Femur (tissue), 1 donor: ENCODE measurements at places on chromosomes 4 and X.

GRCh38 chr4:53039741-53040458 lies 177.8 kb downstream of the RASL11B start:
- DNase-seq = no peak

GRCh38 chrX:56853436-56853835 lies 124.4 kb downstream of the NBDY start:
- no peak for DNase-seq

DNA sequence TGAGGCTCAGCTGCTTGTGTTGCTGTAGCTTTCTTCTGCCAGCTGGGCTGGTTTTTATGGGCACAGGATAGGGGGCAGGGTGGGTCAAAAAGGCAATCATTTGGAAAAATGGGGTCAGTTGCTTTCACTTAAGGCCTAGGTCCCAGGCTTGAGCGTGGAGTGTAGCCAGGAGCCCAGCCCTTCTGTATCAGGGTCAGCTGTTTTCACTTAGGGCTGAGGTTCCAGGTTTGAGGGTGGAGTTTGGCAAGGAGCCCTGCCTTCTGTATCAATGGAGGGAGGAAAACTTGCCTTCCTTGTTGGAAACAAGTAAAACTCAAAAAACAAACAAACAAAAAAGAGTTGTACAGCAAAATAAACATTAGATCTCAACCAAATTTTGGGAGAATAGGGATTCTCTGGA lies 37.0 kb upstream of the UGT8 start:
- DNase-seq = no peak

DNA sequence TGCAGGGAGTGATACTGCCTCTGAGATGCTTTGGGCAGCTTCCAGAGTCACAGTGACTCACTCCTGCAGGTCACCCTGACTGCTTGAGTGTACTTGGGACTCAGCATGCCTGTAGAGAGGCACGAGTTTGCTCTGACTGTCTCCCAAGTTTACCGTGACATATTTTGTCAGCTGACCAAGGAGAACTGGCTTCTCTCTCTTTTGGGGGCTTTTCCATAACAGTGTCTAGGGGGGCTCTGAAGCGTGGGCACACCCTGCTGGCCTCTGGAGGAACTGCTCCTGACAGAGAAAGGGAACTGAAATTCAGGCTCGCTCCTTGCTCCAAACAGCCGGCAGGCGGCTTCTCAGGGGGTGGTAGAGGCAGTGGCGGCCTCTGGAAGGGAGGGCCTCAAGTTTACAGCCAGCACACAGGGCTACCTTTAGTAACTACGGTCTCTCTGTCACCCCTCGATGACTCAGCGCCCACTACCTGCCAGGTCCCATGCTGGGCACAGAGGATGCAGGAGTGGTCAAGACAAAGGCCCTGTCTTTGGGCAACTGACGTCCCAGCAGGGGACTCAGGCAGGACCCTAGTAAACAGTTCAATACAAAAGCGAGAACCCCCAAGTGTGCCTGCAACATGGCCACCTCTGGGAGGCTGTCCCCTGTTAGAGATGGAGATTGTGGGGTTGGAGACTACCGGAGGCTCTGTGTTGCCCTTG lies 17.8 kb downstream of the ZNF185 start:
- DNase-seq = no peak

- no peak for DNase-seq
These were observed 811 bp downstream of the SRD5A3 start for GRCh38 chr4:55346851-55347255.

GRCh38 chrX:103538728-103539127 lies 19.4 kb upstream of the RAB40A start:
- DNase-seq = no peak

DNA sequence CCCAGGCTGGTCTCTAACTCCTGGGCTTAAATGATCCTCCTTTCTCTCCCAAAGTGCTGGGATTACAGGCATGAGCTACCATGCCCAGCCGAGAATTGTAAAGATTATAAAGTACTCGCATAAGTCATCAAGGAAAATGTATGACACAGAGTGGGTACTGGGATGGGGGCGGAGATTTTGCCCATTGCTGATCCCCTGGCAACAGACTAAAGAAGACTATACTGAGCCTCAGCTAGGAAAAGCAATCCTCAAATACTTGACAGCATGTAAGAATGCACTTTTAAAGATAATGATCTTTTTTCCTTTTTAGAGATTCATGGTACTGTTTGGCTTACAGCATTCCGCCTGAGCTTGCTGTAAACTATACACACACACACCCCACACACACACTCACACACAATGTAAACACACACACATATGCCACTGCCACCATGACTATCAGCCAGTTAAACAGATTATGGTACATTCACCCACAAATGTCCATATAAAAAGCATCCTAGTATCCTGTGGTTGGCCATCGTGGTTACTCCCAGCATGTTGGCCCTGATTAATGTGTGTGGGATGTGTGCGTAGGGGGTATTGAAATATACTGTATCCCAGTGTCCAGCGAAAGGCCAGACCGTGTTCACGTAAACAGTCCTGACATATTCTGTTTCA lies 113.0 kb downstream of the AMELX start:
- no peak for DNase-seq
